ENCODE measurements at places on chromosomes 4 and X.

DNA sequence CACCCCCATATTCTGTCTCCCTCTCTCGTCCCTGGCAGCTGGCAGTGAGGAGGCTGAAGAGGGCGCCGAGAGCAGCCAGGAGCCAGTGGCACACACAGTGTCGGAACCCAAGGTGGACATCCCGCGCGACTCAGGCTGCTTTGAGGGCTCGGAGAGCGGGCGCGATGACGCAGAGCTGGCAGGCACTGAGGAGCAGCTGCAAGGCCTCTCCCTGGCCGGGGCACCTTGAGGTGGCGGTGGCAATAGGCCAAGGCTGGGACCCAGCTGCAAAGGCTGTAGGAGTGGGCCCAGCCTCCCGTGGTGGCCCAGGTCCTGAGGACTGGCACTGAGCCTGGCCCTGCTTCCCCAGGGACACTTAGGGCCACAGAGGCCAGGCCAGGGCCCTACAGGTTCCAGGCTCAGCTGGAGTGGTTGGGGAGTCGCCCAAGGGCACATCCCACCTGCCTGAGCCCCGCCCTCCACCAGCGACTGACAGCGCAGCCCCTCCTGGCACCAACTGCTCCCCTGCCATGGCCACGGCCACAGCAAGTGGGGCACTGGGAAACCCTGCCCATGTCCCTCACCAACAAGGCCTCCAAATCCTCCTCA lies 13.9 kb downstream of the SASH3 start:
- DNase-seq = no peak

- no peak for DNase-seq
Measured at GRCh38 chr4:81485310-81485980, 13.7 kb upstream of the RASGEF1B start.

DNA sequence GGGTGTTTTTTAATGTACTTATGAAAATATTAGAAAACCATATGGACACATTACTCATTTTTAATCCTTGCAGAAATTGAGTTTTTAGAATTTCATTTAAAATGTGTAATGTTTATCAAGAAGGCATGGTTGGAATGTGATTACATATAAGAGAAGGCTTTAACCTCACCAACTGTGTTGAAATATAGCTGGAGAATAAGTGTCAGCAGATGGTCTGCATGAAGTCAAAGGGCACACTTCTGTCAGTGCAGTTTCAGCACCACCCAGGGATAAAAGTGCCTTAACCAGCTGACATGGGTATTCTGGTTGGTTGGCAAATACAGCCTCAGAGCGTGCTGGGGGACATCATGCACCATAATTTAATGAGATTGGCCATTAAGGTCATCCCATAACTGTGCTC lies 21.2 kb upstream of the ANTXR2 start:
- no peak for DNase-seq

GRCh38 chr4:59247032-59247431 lies 1953.1 kb upstream of the ADGRL3 start:
- no peak for DNase-seq

- DNase-seq = no peak
Measured at GRCh38 chrX:128543114-128543513, 490.9 kb upstream of the ACTRT1 start.

DNA sequence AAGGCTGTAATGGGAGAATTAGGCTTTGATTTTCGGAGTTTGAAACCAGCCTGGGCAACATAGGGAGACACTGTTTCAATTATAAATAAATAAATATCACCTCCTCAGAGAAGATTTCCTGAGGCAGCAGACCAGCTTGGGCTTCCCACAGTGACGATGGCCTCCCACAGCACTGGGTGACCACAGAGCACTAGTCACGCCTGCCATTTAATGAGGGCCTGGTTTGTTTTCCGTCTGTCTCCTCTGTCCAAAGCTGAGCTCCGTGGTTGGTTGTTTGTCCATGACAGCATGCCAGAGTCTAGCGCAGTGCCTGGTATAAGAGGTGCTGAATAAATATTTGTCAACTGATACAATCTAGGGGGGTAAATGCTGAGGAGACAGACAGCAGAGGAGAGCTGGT lies 10.4 kb upstream of the PDGFRA start:
- no peak for DNase-seq

DNA sequence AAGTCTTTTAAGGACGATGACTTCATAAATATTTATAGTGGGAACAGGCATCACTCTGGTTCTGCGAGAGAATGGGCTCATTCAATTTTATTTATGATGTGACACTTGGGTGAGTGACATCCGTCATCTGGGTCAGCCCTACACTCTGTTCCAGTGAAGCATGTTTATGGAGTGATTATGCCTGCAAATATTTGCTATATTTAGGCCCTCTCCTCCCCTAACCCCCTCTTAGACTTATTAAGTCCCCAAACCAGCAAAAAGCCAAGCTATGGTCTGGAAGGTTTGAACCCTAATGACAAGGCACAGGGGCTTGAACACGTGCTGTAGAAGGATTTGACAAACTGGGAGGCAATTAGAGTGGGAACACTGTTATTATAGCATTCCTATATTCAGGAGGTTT lies 55.9 kb downstream of the C4orf51 start:
- no peak for DNase-seq

- DNase-seq = no peak
Measured at GRCh38 chr4:120062663-120063195, 3.9 kb downstream of the MAD2L1 start.
